ENCODE measurements at places on chromosomes 3 and 15.

DNA sequence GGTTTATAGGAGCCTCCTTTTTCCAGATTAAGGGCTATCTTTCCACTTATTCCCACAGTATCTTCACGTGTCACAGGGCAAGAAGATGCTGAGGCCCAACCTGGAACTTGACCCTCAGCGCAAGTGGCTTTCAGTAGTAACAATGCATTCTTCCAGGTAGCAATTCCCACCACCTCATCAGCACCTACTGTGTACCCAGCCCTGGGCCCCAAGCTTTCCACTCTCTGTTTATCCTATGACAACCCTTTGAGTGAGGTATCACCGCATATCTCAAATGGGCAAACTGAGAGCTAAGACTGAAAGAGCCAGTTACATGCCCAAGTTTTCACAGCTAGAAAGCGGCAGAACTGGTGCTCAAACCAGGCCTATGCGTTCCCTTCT lies 88.2 kb downstream of the CPN2 start:
- no peak for DNase-seq

DNA sequence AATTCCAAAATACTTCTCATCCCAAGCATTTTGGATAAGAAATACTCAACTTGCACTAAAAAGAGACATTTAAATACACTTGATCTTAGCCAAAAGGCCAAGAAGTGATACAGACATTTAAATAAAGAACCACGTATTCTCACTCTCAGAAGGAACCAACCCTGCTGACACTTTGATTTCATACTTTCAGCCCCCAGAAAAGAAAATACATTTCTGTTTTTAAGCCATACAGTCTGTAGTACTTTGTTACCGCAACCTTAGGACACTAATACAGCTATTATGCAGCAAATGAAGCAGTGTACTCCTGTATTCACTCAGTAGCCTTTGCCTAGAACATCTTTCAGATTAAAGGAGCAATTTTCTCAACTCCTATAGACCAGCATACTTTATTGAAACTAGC lies 86.7 kb downstream of the TBC1D5 start:
- no peak for DNase-seq

GRCh38 chr3:60094392-60094947 lies 1044.6 kb upstream of the CFAP20DC start:
- DNase-seq: no peak

DNA sequence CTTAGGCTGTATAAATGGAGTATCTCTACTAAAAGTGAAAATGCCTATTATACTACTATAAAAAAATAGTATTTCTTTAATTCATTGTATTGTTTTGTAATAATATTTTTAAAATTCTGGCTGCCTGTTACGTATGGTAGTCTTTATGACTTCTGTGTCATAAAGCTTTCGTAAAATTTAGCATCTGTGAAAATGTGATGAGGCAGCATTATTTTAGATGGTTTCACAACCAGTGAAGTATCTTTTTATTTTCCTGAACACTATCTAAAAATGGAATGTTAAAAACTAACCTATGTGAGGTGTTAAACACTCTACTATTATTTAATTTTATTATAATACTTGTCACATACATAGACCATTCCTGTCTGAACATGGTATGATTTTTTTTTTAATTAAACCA lies 46.2 kb downstream of the LRCH3 start:
- no peak for DNase-seq

DNA sequence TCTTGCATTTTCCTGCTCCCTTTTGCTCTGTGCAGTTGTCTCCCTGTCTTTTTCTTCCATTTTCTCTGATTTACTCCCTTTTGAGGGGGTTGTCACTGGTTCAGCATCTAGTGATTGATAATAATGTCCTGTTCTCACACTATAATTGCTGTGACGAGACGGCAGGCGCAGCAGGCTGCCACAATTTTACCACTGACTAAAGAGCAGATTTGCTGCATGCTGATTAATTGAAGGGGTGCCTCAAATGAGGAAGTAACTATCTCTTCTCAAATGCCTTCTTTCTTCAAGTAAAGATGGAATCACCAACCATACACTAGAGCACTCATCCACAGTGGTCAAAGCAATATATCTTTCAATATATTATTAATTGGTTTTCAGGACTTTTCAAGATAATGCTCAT lies 219.3 kb downstream of the CBLB start:
- DNase-seq: no peak

- no peak for DNase-seq
Observed at GRCh38 chr15:31131853-31132375, 30.4 kb upstream of the TRPM1 start.

- DNase-seq: no peak
Observed at GRCh38 chr3:5787861-5788488, 600.5 kb downstream of the EDEM1 start.

DNA sequence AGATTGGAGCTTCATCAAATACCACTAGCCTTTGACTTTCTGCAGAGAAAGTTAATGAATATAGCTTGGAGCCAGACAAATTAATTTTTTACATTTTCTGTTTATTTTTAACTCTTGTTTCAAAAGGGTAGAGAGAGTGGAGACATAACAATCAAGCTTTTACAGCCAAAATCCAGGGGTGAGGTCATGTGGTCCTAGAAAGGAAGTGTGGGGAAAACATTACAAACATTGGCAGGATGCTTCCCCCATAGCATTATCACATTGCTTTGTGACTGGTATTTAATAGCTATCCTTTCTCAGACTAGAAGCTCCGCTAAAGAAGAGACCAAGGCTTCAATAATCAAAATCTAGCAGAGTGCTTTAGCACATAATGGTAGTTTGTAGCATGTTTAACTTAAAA lies 46.4 kb upstream of the PHLDB2 start:
- no peak for DNase-seq

DNA sequence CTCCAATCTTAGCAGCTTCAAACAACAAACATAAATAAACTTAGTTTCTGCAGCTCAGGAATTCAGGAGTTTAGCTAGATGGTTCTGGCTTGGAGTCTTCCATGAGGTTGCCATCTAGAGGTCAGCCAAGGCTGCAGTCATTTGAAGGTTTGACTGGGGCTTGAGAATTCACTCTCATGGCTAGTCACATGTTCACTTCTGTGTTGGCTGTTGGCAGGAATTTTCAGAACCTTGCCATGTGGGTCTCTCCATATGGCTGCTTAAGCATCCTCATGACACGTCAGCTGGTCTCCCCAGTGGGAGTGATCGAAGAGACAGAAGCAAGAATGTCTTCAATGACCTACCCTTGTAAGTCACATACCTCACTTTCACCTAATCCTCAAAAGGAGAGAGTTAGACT lies 269.2 kb upstream of the CNTN3 start:
- no peak for DNase-seq

- DNase-seq: no peak
Observed at GRCh38 chr15:73474785-73475184, 31.8 kb downstream of the REC114 start.

DNA sequence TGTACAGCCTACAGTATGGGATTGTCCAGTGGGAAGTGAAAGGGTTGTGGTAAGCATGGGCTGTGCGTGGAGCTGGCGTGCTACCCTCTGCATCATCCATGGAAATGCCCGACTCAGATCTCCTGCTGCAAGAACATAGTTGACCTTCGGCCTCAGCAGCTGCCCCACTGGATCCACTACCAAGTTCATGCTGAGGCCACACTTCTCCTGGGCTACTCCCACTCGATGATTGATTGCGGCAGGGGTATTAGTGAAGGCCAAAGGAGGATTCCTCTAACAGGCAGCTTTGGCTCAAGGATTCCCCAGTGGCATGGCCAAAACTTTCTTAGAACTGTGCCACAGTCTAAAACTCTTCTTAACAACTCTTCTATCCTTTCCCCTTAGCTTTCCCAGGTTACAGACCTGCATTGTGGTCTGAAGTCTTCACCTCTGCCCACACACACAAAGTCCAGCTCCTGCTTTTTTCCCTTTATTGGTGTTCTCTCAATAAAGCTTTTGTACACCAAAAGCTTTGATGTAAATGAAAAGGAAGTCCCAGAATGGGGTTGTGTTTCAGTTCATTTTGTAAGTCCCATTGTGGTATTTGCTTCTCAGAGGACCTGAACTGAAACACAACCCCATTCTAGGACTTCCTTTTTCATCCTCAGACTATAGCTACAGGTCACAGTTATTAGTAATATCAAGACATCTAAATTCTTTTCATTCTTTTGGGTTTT lies 4.9 kb upstream of the TBC1D5 start:
- DNase-seq: no peak
